Activated CD8-positive, alpha-beta memory T cell treated with anti-CD3 and anti-CD28 coated beads for 1 hour (primary cell): ENCODE measurements at places on chromosomes 1 and 21.

DNA sequence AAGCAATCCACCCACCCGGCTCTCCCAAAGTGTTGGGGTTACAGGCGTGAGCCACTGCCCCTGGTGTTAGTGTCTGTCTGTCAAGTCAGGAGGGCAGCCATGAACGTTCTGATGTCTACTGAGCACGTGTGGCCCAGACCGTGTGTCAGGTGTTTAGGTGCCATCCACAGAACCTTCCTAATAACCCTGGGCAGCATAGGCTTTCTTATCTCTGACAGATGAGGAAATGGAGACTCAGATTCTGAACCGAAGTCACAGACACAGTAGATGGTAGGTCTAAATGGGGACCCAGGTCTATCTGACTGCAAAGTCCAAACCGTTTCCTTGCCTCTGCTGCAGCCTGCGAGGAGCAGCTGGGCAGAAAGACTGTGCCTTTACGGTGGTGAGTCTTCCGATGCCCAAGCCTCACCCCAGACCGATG is 622 bp upstream of the IL6R start:
- no peak for DNase-seq

- DNase-seq: no peak
These were observed at the start of gene PTPRC for GRCh38 chr1:198638894-198639635. Gene PTPRC, plus strand, starts transcription at chr1:198639040. Its CDS starts 229 bp downstream, at chr1:198639269.

GRCh38 chr1:47611992-47612391 is 174.1 kb downstream of the FOXD2 start:
- DNase-seq: no peak

- no peak for DNase-seq
These were observed 3.7 kb downstream of the C1orf226 start for GRCh38 chr1:162385280-162385623.

- DNase-seq: no peak
These were observed 101.1 kb upstream of the ZC3H11B start for GRCh38 chr1:219713981-219714381.

DNA sequence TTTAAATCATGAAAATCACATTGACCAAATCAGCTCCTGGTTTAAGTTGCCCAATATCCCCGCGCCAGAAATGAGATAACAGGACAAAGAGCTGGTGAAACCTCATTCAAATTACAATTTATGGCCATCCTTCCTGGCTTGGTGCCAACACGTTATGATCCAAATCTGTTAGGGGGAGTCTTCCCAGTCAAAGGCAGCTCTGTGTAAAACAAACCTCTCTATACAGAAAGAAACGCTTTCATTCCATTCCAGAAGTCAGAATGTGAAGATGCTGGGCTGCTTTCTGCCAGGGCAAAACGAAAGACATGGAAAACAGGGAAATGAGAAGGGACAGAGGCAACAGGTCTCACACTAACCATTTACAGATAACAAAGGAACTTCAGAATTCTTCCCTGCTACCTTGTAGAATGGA is 53.5 kb upstream of the TIAM1 start:
- no peak for DNase-seq

DNA sequence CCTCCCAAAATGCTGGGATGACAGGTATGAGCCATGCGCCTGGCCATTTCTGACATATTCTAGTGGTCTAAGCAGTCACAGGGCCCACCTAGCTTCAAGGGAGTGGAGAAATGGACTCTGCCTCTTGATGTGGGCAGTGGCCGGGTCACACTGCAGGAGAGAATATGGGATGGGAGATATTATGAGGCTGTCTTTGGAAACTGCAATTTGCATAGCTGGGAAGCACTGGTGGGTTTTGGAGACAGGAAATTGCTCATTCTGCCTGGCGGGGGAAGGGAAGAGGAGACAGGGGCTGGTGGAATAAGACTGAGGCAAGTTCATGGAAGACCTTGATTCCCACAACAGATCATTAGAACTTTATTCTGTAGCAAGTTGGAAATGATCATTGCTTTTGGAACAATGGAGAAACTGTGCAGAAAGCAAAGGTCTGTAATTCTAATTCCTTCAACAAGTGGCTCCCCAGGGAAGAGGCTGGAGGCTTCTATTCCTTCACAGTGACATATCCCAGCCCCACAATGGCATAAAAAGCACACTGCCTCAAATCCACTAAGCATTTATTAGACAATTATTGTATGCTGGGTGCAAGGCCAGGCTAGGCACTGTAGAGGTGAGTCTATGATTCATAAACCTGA is 10.5 kb downstream of the NCMAP start:
- DNase-seq: no peak

DNA sequence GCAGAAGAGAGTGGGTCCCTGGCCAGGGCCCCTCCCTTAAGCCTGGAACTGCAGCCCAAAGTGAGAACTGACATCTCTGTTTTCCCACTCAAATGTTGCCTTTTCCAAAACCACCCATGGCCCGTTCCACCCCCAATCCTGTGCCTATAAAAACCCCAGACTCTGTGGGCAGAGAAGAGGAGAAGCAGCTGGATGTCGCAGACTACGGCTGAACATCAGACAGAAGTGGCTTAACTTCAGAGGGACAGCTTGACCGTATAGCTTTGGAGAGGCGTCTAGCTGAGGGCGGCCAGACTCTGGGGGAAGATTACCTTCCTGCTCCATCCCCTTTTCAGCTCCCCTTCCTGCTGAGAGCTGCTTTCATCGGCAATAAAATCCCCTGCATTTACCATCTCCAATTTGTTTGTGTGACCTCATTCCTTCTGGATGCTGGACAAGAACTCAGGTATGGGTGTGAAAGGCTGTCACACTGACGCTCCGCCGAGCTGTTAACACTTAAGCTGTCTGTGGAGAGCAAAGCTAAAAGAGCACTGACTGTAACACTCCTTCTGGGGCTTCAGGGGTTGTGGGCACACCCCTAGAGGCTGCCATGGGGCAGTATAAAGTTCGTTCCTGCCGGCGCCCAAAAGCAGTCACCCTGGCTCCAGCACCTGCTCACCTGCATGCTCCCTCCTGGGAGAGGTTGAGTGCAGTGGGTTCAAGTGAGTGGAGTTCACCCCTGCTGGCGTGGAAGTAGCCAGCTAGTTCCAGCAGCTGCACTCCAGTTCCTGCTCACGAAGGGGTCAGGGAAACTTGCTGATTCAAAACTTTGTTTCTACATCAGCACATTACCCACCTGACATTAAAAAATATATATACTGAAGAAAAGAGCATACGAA is 19.6 kb upstream of the ERO1B start:
- no peak for DNase-seq

DNA sequence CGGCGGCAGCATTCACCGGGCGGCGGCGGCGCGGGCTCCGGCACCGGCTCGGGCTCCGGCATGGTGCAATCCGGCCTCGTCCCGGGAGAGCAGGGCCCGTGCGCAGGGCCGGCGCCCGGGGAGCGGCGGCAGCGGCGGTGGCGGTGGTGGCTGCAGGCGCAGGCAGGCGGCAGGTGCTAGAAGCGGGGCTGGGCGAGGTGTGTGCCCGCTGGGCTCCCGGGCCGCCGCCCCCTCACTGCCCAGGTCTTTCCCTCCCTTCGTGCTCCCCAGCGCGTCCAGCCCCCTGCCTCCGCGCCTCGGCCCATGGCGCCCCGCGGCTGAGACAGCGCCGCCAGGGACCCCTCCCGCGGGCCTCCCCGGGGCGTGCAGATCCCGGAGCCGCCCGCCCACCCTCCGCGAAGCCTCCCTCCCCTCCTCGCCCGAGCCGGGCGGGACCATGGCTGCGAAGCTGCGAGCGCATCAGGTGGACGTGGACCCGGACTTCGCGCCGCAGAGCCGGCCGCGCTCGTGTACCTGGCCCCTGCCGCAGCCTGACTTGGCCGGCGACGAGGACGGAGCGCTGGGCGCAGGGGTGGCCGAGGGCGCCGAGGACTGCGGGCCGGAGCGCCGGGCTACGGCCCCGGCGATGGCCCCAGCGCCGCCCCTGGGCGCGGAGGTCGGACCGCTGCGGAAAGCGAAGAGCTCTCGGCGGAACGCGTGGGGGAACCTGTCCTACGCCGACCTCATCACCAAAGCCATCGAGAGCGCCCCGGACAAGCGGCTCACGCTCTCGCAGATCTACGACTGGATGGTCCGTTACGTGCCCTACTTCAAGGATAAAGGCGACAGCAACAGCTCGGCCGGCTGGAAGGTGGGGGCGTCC is 492 bp downstream of the FOXO6 start:
- no peak for DNase-seq

DNA sequence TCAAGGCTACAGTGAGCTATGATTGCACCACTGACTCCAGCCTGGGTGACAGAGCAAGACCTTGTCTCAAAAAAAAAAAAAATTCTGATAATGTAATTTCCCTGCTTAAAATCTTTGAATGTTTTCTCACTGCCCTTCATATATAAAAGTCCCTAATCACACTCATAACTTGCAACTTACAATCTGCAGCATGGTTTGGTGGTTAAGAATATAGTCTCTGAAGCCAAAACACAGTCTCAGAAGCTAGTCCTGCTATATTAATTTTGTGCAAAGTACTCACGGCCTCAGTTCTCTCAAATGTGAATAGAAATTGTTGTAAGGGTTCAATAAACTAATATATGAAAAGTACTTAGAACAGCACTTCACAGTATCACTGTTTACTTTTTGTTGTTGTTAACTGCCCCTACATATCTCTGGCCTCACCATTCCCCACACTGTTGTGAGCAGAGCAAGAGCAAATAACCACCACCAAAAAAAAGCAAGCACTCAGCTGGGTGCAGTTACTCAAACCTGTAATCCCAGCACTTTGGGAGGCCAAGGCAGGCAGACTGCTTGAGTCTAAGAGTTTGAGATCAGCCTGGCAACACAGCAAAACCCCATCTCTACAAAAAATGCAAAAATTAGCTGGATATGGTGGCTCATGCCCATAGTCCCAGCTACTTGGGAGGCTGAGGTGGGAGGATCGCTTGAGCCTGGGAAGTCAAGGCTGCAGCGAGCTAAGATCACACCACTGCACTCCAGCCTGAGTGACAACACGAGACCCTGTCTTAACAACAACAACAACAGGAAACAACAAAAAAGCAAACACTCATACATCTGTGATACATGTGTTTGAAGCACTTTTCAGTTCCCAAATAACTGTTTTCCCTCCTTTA is 22.4 kb downstream of the ASH1L start:
- DNase-seq: no peak

GRCh38 chr1:204435872-204436271 is 24.3 kb upstream of the PPP1R15B start:
- DNase-seq: no peak

DNA sequence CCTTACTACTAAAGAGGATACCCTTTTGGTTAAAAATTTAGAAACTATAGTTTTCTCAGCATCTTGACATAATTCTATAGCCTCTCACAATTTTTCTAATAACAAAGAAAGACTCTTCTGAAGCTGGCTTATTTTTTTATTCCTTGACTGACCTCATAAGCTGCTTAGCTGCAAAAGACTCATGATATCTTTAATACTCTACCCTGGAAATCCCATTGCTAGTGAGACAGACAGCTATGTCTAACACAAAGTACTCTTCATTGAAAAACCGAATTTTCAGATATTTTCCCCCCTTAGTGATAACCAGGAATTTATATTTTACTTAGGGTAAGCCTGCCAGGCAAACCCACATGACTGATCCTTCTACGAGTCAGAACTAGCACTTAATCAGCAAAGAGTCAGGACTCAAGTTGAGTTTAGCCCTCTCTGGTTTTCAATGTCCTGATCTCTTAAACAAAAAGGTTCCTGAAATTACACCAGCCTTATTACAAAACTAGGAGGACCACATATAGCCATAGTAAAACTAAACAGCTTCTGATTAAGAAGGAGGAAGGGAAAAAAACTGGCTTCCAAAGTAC is 56.9 kb downstream of the ENAH start:
- no peak for DNase-seq

GRCh38 chr1:22832414-22832786 is 121.8 kb downstream of the EPHB2 start:
- no peak for DNase-seq

GRCh38 chr1:80023358-80023757 is 1016.8 kb upstream of the ADGRL4 start:
- DNase-seq: no peak

- no peak for DNase-seq
These were observed 24.4 kb downstream of the C1orf87 start for GRCh38 chr1:60049188-60049587.

DNA sequence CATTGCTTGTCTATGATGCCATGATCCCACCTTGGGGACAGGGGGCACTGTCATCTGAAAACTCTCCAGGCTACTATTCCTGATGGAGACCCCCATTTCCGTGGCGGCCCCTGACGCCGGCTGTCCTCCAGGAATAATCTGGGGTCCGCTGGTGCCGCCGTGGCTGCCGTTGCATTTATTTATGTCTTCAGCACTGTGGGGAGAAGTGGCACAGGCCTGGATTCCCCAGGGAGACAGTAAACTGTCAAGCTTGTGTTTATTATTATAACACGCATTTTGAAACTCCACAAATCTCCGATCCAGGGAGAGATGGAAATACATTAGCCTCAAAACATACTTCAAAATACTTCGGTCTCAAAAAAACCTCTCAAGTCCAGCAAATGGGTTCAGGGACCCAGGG is 126.9 kb upstream of the C1orf174 start:
- no peak for DNase-seq

DNA sequence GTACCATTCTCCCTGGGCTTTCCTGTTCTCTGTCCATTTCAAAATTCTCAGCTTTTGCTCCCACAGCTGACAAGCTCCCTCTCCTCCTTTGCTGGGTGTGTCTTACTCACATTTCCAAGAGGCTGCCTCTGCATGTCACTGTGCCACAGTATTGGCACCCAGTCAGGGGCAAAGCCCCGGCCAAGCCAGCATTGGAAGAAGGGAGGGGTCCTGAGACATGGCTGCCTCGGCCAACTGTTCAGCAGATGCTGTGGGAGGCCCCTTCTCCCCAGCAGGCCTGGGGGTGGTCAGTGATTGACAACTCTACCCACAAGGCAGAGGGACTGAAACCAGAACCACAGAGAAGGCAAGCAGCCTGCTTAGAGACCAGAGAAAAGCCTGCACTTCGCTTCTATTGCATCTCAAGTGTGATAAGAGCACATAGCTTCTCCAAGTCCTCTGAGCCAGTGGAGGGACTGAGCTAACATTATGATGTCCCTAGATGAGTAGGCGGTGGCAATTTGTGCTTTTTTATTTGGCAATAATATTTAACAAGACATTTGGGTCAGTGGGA is 294.1 kb downstream of the SIPA1L2 start:
- DNase-seq: no peak

DNA sequence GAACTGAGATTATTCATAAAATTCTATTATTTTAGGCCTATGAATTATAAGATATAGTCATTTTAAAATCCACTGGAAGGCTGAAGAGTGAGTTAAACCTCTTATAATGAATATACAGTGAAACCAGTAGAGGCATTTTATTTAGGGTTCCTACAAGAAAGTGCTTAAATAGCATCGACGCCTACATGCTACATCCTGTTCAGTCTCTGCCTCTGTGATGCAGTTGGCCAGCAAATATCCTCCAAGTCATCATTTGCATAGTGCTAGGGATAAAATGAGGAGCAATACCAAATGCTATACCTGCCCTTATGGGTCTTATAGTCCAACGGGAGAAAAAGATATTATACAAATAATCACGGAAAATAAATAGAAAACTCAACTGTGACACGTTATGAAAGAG is 59.6 kb downstream of the EDEM3 start:
- no peak for DNase-seq

DNA sequence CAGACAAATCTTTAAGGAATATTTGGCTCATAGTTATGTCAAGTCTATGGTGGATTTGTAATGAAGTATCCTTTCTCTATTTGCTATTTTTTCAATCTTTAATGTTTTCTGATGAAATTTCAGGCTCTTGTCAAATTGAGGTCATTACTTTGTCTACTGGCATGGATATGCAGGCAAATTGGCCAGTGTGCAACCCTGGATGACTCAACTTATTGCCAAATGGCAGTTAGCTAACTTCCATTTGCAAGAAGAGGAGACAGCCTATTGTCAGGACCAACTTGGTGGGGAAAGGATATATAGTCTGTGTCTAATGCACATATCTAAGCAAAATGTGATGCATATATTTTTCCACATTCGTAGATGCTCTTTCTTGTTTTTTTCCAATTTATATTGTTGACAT is 530.5 kb downstream of the PTBP2 start:
- DNase-seq: no peak
